ENCODE measurements at places on chromosomes 4 and X.

DNA sequence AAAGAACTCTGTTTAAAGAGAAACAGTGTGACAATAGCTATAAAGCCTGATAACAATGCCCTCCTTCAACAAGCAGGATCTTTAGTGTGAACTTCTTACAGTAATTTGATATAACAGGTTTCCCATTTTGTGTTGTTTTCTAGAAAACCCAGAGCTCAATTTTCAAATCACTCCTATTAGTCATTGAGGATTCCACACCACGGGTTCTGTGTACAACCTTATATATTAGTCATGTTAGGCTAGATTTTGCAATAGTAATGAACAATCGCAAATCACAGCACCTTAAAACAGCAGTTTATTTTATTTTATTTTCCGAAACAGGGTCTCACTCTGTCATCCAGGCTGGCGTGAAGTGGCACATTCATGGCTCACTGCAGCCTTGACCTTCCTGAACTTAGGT is 1020.9 kb upstream of the INTU start:
- DNase-seq = no peak

GRCh38 chrX:107541244-107541643 is 87.1 kb upstream of the PRPS1 start:
- DNase-seq = no peak

- DNase-seq = no peak
Observed at GRCh38 chr4:73583666-73584065, 36.6 kb downstream of the RASSF6 start.

DNA sequence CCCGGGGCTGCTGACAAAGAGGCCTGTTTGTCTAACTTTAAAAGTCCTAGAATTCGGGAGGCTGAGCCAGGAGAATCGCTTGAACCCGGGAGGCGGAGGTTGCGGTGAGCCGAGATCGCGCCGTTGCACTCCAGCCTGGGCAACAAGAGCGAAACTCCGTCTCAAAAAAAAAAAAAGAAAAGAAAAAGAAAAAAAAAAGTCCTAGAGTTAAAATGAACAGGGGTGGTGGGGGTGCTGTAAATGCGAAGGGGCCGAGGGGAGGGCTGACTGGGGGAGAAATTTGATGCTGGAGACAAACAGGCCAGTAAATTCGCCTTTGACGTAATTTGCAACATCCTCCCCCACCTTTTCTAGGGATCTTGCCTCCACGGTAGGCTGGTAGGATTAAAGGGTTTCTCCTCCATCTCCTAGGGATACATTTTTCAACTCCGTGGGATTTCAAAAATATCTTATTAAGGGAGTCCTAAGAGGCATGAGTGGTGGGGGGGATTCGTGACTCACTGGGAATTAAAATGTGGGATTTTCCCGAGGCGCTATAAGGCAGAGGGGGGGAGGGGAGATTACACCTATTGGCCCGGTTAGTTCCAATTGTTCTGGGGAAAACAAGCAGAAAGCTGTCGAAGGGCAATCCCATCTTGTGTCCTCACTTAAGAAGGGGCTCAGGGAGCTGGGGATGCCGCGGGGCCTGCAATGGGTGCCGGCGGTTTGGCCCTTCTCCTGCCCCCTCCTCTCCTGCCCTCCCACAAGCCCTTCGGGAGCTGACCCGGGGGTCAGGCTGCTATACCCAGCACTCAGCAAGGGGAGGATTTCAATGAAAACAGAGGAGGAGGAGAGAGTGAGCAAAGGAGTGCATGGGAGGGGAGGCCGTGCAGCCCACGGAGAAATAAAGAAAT is 3.0 kb upstream of the BCOR start:
- DNase-seq = no peak

DNA sequence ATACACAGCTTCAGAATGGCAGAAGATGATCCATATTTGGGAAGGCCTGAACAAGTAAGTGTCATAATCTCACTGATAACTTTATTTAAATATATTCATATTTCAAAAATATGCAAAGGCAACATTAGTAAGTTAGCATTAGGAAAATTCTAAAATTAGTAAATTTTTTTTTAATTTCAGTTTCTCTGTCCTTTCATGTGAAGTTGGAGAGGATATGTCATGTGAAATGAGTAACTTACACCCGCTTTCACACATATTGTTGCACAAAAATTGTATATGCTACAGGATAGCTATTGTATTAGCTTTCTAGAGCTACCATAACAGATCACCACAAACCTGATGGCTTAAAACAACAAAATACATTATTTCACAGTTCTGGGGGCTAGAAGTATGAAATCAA is 24.3 kb downstream of the NFKB1 start:
- DNase-seq = no peak

- DNase-seq = no peak
Observed at GRCh38 chr4:48462363-48462762, 20.8 kb upstream of the SLC10A4 start.

GRCh38 chr4:85298037-85298436 is 176.9 kb upstream of the ARHGAP24 start:
- no peak for DNase-seq
